Stimulated activated CD4-positive, alpha-beta T cell treated with anti-CD3 and anti-CD28 coated beads, Interleukin-4, amount 100 ng/mL, for 1 hour (primary cell): ENCODE measurements at places on chromosomes 5 and 9.

DNA sequence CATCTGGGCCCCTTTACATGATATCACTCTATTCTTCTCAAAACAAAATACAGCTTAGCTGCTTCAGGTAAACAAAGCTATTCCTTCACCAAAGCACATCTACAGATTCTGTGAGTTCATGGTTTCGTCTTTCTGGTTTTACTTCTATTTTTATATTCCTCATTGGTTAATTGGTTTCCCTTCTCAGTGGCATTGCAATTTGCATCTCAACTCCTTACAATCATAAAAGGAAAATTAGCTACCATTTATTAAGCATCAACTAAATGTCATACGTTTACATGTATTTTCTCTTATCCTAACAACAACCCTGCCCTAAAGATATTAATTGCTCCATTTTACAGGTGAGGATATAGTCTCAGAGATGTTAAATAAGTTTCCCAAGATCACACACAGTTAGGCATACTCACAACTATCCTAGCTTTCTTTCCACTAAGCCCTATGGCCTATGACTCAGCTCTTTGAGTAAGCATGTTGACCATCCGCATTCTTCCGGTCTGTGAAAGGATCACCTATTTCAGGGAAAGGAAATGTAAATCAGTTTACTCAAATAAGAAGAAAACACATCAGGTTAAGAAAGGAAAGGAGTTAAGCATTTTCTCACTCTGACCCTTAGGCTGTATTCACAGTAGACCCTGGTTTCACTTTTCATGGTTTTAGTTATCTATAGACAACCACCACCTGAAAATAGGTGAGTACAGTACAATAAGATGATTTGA lies 146.1 kb downstream of the CAAP1 start:
- DNase-seq = no peak

- DNase-seq = no peak
Measured at GRCh38 chr9:89902450-89903140, 297.8 kb downstream of the GADD45G start.

- DNase-seq = no peak
Measured at GRCh38 chr5:44887722-44888121, 79.0 kb downstream of the MRPS30 start.

DNA sequence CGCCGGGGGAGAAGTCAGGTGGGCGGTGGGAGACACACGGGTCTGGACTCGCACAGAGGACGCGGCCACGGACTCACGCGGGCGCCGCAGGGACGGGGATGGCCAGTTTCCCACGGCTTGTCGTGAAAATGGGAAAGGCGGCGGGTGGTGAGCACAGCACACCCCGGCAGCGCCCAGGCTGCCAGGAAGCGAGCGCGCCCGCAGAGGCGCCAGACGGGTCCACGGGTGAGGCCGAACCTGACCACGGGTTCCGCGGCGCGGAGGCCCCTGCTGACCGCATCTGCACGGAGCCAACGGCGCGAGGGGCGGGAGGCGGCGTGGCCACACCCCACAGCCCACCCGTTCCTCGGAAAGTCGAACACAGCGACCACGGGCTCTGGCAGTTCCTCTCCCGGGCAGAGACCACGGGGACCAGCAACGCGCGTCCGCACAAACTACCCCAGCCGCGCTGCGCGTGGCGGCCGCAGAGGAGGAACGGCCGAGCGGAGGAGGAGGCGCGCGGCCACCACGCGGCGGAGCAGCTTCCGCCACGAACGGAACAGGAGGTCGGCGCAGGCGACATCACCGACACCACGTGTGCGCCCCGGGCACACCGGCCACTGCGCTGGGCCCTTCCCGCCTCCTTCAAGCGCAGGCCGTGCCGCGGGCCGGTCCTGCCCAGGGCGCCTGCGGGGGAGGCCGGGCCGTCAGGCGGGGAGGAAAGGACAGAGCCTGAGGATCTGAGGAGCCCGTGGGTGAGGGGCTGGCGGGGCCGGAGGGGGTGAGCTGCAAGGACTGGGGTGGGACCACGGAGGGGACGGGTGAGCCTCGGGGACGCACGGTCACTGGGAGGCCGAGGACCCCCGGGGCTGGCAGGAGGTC lies 5.6 kb downstream of the EXD3 start:
- DNase-seq = no peak

- DNase-seq = no peak
Measured at GRCh38 chr5:158502686-158503085, 597.0 kb downstream of the EBF1 start.

DNA sequence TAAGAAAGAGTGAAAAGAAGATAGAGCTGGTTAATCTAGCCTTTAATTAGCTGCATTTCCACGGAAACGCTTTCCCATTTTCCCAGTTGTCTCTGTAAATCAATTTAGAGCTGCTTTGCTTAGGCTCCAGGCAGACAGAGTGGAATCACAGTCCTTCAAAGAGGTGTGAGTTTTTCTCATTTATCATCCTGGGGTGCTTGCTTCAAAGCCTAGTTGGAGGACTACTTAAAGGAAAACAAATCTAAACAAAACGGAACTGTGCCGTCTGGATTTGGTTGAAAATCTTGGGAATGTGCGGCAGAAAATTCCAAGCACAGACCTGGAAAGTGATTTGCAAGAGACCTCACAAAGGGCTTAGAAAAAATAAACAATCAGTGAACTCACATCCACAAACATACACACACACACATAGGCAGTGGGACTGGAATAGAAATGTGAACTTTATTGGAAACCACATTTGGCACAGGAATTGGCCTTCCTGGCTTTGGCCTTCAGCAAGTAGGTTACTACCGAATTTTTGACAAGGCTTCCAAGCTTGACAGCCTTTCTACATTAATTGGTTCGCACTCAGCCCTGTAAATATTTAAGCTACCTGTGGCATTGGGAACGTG lies 235.2 kb upstream of the SLC24A2 start:
- no peak for DNase-seq
